ENCODE measurements at places on chromosomes 3 and 15. TPM values are rescaled to one million over a fixed set of nuclear protein-coding genes. Genes with fewer than 3 reads are reported as not detected.

Gene TMEM108
- total RNA-seq = 1.3 TPM

Gene CKMT1B
- total RNA-seq = not detected

Gene APBA2
- 0.57 TPM for total RNA-seq

Gene SH3GL3
- total RNA-seq = not detected

Gene ATP13A5
- not detected for total RNA-seq

Gene THBS1
- 283 TPM for total RNA-seq

Gene ITIH1
- total RNA-seq = 0.35 TPM

Gene WDR72
- total RNA-seq = not detected

Gene UROC1
- not detected for total RNA-seq

Gene LRRN1
- total RNA-seq = 0.59 TPM

Gene GREM1
- total RNA-seq = 0.59 TPM

Gene SI
- total RNA-seq = not detected

Gene TMEM207
- total RNA-seq = not detected

Gene CLRN1
- total RNA-seq = not detected

Gene A4GNT
- not detected for total RNA-seq

Gene MYZAP
- total RNA-seq = 658 TPM

Gene C2CD4A
- 0.05 TPM for total RNA-seq

Gene CD276
- total RNA-seq = 40.6 TPM

Data from cardiac septum (tissue), 1 donor.